Neural cell (in vitro differentiated cells): ENCODE measurements at places on chromosomes 16 and 17. TPM values are rescaled to one million over a fixed set of nuclear protein-coding genes. Genes with fewer than 3 reads are reported as not detected.

The ALOX12 gene
- polyA plus RNA-seq = not detected in 2 replicates

The MPHOSPH6 gene
- polyA plus RNA-seq = 69.0 and 75.1 TPM in 2 replicates

The CASKIN1 gene
- 10.3 and 12.3 TPM in 2 replicates for polyA plus RNA-seq

The CDH11 gene
- 22.9 and 23.4 TPM in 2 replicates for polyA plus RNA-seq

The HES7 gene
- polyA plus RNA-seq = 7.3 and 15.3 TPM in 2 replicates

The OSBPL7 gene
- 10.0 and 11.4 TPM in 2 replicates for polyA plus RNA-seq

The KRT222 gene
- 13.6 and 15.1 TPM in 2 replicates for polyA plus RNA-seq

The SLC5A2 gene
- not detected in 2 replicates for polyA plus RNA-seq

The PPM1E gene
- 31.9 and 39.5 TPM in 2 replicates for polyA plus RNA-seq

The DHRS7C gene
- polyA plus RNA-seq = not detected in 2 replicates

The CLEC10A gene
- not detected in 2 replicates for polyA plus RNA-seq

The PLLP gene
- polyA plus RNA-seq = 0.10 TPM in 1 of 2 replicates, not detected in the other

The SLC25A39 gene
- 73.4 and 98.8 TPM in 2 replicates for polyA plus RNA-seq

The MMP28 gene
- polyA plus RNA-seq = 0.31 TPM in 1 of 2 replicates, not detected in the other

The RNF43 gene
- polyA plus RNA-seq = not detected in 2 replicates

The KCNH4 gene
- polyA plus RNA-seq = 0.56 and 0.78 TPM in 2 replicates

The SLC13A2 gene
- polyA plus RNA-seq = not detected in 2 replicates

The HEXIM1 gene
- polyA plus RNA-seq = 9.0 and 10.2 TPM in 2 replicates

The CDH5 gene
- polyA plus RNA-seq = not detected in 2 replicates

The MINK1 gene
- polyA plus RNA-seq = 38.1 and 51.4 TPM in 2 replicates

The PPP1R27 gene
- polyA plus RNA-seq = not detected in 2 replicates

The USP6 gene
- polyA plus RNA-seq = not detected in 2 replicates

The KRT40 gene
- not detected in 2 replicates for polyA plus RNA-seq

The AOC3 gene
- 0.35 and 0.54 TPM in 2 replicates for polyA plus RNA-seq

The P2RX5 gene
- 7.0 and 9.0 TPM in 2 replicates for polyA plus RNA-seq

The SLC9A5 gene
- 1.6 and 1.8 TPM in 2 replicates for polyA plus RNA-seq

The PLXDC1 gene
- polyA plus RNA-seq = 10.0 and 13.5 TPM in 2 replicates

The PHOSPHO1 gene
- polyA plus RNA-seq = not detected in 2 replicates

The SEZ6 gene
- 15.1 and 17.4 TPM in 2 replicates for polyA plus RNA-seq

The CCL13 gene
- polyA plus RNA-seq = not detected in 2 replicates

The ITGAD gene
- polyA plus RNA-seq = not detected in 2 replicates

The PAM16 gene
- 125 and 145 TPM in 2 replicates for polyA plus RNA-seq

The TLCD2 gene
- 0.08 and 0.14 TPM in 2 replicates for polyA plus RNA-seq

The DNASE1L2 gene
- polyA plus RNA-seq = 10.2 and 10.9 TPM in 2 replicates

The MYO15A gene
- 1.5 and 1.9 TPM in 2 replicates for polyA plus RNA-seq

The DRC7 gene
- polyA plus RNA-seq = 0.10 and 1.4 TPM in 2 replicates

The OTOA gene
- 0.12 and 1.3 TPM in 2 replicates for polyA plus RNA-seq

The WNT9B gene
- polyA plus RNA-seq = not detected in 2 replicates

The DNAH3 gene
- 0.06 TPM in 1 of 2 replicates, not detected in the other for polyA plus RNA-seq

The CNTD1 gene
- polyA plus RNA-seq = 0.21 and 1.2 TPM in 2 replicates

The XAF1 gene
- polyA plus RNA-seq = not detected in 2 replicates

The PRR14 gene
- polyA plus RNA-seq = 23.3 and 31.2 TPM in 2 replicates

The PLCD3 gene
- polyA plus RNA-seq = 0.36 and 1.3 TPM in 2 replicates
